Jurkat, Clone E6-1 (cell line): ENCODE measurements at places on chromosomes 16 and 17.

- no peak for DNase-seq
These were observed 534 bp downstream of the ARL2BP start for GRCh38 chr16:57245472-57246113.

GRCh38 chr17:47883589-47884426 is 12.2 kb upstream of the SP2 start:
- no peak for DNase-seq

DNA sequence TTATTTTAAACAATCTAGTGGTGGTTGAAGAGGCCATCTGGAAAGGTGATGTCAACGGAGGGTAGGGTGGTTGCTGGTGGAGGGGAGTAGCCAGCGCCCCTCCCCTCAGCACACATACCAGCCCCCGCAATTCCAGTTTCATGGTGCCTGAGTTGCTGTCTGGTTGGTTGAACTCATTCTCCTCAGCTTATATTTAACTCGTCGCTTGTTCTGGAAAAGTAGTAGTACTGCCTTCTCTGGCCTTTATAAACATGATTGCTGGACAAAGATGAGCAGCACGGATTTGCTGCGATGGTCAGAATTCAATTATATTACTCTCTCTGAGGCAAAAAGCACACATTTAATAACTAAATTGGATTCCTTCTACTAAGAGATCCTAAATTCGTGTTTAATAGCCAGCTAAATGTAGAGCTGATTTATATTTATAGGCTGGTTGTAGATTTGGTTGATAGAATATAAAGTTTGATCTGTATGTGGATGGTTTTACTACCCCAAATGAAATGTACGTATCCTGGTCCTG is 238.0 kb upstream of the TBX2 start:
- no peak for DNase-seq

- no peak for DNase-seq
These were observed at the start of gene NPW for GRCh38 chr16:2019518-2019920. TSS of gene NPW (plus strand) at chr16:2019785.

- no peak for DNase-seq
These were observed 21.0 kb downstream of the ATPAF2 start for GRCh38 chr17:18017958-18018357.

DNA sequence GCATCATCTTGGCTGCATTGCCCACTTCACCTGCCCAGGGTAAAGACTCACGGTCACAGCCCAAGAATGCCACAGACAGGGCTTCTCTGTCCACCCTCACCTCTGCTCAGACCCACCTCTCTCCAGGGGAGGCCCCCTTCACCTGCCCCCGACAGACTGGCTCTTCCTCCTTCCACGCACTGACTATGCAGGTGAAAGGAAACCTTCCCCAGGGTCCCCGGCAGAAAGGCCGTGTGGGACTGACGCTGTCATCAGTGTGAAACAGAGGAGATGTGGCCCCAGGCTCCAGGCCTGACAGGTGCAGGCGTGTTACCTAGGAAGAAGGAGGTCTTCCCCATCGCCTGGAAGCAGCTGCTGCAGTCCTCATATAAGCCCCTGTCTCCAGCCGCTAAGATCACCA is 9.3 kb upstream of the ROGDI start:
- no peak for DNase-seq

DNA sequence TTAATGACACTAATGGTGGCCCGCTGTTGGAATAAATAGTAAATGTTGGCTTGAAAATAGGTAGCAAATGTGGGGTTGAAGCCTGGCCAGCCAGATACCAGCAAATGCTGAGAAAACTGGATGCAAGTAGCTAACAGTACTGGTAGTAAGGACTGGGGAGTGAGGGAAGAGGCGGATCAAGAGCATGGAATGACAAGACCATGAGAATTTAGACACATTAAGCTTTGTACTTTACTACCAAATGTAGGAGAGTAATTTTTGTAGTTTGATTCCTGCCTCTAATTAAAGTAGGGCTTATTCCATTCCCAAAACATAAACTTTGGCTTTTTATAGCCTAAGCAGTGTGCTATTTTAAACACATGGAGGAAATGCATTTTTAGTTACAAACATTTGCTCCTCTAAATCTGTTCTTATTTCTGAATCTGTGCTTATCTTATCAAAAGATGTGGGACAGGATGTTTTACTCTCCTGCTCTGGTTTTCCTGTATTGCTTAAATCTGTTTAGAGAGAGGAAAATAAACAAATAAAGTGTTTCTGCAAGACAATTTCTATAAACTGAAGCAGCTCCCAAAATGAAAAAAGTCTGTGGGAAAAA is 44.1 kb downstream of the CFDP1 start:
- no peak for DNase-seq

DNA sequence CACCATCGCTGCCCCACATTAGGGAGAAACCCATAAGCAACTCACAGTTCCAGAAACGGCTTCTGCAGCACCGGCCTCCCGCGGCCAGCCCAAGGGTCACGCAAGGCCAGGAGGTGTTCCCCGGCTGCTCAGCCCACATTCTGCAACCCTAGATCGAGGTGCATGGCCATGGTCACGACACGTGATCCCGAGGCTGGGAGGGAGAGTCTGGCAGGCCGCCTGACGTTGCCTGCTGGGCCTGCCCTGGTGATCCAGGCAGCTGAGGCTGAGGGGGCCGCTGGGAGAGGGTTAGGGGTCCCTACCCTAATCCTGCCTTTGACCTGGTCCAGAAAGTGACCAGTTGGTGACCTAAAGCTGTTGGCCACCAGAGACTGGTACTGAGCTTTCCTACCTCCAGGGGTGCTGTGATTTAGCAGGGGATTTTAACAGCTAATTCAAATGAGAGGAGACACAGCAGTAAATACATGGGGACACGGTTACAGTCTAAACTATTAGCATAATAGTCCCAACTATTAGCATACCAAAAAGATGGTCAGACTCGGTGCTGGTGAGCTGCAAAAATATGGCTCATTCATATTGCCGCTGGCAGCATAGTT is 97.4 kb upstream of the CIBAR2 start:
- no peak for DNase-seq

DNA sequence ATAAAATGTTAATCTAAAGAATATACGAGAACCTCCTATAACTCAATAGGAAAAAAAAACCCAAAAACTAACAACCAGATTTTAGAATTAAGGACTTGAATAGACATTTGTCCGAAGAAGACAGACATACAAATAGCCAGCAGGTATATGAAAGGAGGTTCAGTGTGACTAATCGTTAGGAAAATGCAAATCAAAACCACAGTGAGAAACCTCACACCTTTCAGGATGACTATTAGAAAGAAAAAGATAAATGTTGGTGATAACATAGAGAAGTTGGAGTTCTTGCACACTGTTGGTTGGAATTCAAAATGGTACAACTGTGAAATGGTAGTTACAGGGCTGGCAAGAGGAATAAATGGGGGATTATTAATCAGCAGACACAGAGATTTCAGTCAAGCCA is 339.0 kb downstream of the TMEM114 start:
- no peak for DNase-seq

GRCh38 chr17:1870592-1870991 is 40.8 kb downstream of the RPA1 start:
- DNase-seq: peak; percentile 89

DNA sequence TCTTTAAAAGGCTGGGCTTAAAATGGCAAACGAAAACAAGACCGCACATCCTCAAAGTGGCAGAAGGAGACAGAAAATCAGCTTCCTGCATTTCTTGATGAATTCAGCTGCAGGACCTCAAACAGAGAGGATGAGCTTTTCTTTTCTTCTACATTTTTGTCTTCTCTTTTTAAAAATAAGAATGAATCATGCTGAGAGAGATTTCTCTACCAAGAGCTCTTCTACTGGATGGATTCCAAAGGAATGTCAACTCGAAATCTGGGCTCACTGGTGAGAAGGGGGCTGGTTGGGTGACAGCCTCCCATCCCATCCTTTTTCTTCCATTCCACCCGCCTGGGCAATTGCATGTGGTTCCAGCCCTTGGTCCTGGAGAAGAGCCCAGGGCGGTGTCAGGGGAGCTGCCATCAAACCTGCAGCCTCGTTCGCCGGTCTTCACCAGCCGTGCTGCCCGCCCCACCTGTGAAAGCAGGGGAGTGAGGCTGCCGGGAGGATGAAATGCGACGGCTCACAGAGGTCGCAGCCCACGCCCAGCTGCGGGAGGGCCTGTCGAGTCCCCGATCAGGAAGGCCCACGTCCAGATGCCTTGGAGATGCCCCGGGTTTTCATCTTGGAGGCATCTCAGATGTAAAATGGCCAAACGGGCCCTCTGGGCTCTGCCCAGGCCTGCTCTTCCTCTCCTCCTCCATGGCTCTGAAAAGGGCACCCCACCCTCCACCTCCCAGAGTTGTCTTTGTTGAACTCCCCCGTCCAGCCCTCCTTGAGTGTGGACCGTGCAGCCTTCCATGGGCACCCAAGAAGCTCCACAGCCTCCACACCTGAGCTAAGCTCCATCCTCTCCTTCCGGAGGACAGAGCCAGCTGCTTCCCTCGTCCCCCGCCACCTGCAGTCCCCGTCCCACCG is 121.9 kb downstream of the FOXL1 start:
- no peak for DNase-seq

DNA sequence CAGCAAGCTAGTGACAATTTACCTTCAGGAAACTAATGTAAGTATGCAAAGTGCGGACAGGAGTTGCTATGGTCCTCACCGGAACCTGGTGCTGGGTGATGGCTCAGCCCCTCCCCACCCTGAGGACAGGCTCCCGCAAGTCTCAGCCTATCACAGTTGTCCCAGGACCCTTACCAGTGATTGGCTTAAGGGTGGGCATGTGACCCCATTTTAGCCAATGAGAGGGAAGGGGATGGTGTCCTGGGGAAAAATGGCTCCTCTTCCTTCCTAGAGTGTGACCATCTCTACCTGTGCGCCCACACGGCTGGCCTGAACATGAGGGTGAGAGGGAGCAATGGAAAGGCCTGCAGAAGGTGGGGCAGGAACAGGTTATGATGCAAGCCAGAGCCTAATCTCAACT is 80.4 kb downstream of the C16orf78 start:
- DNase-seq: no peak

- DNase-seq: no peak
These were observed 656.1 kb upstream of the SOX9 start for GRCh38 chr17:71464751-71465150.

DNA sequence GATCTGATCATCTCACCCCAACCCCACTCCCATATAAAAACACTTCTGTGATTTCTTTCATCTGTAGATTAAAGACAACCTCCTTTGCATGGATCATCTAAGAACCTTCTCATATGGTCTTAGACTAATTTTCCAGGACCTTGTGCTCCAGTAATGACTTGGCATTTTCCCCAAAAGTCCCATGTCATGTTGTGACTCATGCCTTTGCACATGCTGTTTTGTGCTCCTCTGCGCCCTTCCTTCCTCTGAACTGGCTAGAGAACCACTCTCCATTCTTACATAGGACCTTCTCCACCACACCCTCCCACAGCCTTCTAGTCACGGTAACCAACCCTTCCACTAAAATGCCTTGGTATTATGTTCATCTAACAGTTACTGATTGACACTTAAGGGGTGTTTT is 99.5 kb upstream of the AXIN2 start:
- DNase-seq: no peak

- DNase-seq: no peak
These were observed 195.6 kb downstream of the RGS9 start for GRCh38 chr17:65332779-65333178.

DNA sequence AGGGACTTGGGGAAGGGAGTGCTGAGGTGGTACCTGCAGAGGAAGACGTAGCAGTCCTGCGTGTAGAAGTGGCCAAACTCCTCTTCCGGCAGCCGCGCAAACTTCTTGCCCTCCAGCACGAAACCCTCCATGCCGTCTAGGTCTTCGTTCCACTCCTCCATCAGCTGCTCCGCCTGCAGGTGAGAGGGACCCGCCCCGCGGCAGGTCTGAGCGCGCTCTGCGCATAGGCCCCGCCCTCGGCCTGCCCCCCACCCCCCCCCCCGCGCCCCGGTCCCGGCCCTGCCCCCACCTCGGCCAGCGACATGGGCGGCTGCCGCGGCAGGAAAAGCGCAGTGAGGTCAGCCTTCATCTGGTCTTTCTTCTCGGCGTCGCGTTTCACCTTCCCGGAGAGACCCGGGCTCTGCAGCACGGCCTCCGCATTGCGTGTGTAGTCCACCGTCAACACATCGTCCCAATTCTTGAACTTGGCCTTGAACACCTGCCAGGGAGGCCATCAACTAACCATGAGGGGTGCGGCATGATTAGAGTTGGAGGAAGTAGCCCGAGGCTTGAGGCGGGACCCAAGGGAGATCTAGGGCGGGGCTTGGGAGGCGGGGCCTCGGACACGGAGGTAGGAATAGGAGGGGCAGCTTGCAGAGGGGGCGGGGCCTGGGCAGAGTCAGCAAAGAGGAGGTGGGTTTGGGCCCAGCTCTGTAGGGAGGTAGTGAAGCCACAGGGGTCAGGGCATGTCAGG is 11.5 kb downstream of the FLII start:
- no peak for DNase-seq

- DNase-seq: no peak
These were observed 5.5 kb downstream of the CCDC42 start for GRCh38 chr17:8739097-8739496.

DNA sequence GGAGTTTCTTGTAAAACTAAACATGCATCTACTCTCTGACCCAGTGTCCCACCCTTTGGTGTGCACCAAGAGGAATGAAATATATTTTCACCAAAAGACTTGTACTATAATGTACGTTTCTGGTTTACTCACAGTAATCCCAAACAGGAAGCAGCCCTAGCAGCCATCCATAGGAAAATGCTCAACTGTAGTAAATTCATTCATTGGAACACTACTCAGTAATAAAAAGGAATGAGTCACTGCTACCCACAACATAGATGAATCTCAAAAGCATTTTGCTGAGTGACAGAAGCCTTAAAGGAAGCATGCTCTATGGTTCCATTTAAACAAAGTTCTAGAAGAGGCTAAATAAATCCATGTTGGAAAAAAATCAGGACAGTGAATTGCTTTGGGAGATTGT is 37.6 kb upstream of the DHRS7B start:
- no peak for DNase-seq

GRCh38 chr17:30414486-30414885 is 35.8 kb downstream of the CPD start:
- no peak for DNase-seq

- no peak for DNase-seq
These were observed 3.8 kb upstream of the CRYM start for GRCh38 chr16:21281698-21282389.

DNA sequence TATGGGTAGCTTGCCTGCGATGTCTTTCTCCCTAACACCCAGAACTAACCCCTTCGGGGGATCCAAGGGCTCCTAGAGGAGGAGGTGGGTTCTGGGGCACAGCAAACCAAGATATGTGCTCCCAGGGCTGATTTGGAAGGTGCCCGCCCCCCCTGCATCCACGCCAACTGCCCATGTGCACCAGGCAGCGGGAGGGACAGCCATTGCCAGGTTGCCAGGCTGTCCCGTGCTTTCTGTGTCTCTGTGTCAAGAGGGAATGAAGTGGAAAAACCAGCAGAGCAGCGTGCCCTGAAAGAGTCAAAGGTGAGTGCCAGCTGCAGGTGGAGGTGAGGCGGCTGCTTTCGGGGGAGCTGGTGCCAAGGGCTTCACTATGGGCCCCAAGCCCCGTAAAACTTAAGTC is 6.4 kb downstream of the TEKT5 start:
- no peak for DNase-seq
